ENCODE measurements at places on chromosomes 2 and 18.

DNA sequence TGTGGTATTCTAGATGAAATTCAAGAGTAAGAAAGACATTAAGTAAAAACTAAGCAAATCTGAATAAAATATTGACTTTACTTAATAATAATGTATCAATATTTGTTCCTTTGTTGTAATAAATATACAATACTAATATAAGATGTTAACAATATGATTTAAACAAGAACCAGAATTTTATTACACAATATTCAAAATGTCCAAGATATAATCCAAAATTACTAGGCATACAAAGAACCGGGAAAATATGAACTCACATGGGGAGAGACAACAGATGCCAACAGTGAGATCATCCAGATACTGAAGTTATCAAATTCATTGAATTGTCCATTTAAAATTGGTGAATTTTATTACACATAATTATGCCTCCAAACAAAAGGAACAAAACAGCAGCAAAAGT, 286.3 kb downstream of the AFF3 start:
- no peak for DNase-seq

DNA sequence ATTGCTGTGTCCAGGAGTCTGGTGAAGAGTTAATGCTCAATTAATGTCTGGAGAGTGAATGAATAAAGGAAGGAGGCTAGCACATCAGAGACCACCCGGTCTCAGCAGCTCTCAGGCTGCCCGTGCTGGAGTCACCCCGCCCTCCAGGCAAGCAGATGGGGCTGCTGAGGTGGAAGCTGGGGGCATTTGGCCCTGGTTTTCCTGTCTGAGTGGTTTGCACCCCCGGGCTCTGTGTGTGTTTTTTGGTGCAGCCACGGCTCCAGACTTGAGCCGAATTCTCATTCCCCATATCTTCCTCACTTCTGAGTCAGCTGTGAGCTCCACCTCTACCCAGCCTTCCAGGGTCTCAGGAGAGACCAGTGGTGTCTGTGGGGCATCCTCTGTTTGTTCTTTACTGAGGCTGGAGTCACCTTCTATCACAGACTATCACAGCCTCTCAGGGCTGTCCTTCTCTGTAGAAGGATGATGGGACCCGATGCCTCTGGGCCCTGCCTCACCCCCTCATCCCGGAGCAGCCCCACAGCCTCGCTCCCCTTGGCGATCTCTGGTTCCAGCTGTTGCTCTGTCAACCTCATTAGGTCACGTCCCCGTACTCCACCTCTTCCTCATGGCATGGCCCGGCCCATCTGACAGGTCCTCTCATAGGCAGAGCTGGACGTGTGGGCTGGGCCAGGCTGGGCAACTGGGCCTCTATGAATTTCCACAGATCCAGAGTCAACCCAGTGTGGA, 60.8 kb downstream of the HS1BP3 start:
- no peak for DNase-seq

- no peak for DNase-seq
These were observed 614.9 kb downstream of the LRP1B start for GRCh38 chr2:141515931-141516330.

GRCh38 chr2:83823229-83823628, 635.9 kb downstream of the SUCLG1 start:
- no peak for DNase-seq

GRCh38 chr2:20797096-20797495, 25.8 kb downstream of the LDAH start:
- DNase-seq: no peak

- DNase-seq: no peak
These were observed 313.8 kb upstream of the MMADHC start for GRCh38 chr2:149901231-149901859.

DNA sequence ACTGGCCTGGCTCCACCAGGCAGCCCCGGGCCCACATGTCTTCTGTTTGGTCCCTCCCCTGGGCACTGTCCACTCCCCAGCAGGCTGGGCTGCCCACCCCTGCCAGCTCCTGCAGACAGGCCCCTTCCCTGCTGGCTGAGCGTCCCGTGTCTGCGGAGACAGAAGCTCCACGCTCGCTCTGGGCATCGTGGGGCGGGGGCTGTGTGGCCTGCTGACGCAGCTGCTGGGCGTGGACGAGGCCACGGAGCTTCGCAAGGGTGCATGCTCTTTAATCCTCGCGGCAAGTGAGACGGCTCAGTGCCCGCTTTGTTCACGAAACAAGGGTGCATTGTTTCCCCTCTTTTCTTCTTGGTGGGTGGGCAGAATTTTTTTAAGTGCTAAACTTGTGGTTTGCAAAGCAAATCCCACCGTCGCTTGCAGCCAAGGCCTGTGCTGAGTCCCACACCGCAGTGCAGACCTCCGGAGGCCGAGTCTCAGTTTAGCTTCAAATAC, 132.8 kb upstream of the CTDP1 start:
- no peak for DNase-seq

GRCh38 chr2:168180483-168180882, 66.9 kb downstream of the STK39 start:
- no peak for DNase-seq

- no peak for DNase-seq
These were observed 2.6 kb upstream of the BMPR2 start for GRCh38 chr2:202373490-202373889.

DNA sequence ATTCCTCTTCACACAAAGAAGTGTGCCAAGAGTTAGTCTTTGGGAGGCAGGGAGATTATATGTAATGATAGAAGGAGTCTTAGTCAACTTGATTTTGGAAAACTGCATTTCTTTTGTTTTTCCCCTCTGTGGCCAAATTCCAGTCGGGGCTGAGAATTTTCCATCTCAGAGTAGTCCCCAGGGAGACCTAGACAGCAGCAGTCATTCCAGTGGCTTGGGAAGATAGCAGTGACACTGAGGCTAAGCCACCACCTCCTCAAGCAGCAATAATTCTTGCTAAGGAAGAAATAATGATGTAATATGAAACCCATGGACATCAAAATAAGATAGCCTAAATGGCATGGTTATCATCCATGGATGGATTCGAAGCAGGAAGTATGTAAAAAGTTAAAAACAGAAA, 21.0 kb upstream of the CCDC141 start:
- DNase-seq: no peak

GRCh38 chr2:7953195-7953594, 728.7 kb upstream of the ID2 start:
- no peak for DNase-seq
